CD4-positive, alpha-beta T cell treated with Interleukin-15 for 4 hours (primary cell): ENCODE measurements at places on chromosomes 11 and 22.

- DNase-seq, result no peak
Measured at GRCh38 chr22:35313311-35314121, 13.8 kb downstream of the TOM1 start.

DNA sequence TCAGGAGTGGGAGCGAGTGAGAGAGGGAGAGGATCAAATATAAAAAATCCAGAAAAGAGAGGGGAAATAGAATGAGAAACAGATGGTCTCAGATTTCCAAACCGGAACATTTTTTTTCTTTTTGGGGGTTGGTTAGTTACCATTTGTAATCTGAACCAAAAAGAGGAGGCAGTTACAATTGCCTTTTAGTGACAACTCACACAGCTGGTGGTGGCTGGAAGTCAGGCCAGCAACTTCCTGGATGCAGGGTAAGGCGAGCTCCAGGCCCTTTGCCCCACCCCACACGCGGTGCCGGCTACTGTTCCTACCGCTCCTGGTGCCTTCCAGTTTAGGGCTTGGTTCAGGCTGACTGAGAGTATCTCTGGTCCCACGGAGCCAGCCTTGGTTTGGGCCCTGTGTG lies 21.0 kb upstream of the UBASH3B start:
- DNase-seq, result no peak

GRCh38 chr11:69497221-69497787 lies 15.8 kb downstream of the LINC01488 start:
- no peak for DNase-seq

- no peak for DNase-seq
Measured at GRCh38 chr11:47791774-47792430, 24.8 kb upstream of the FNBP4 start.

- no peak for DNase-seq
Measured at GRCh38 chr11:100929377-100929776, 200.2 kb downstream of the PGR start.
